ENCODE measurements at places on chromosomes 5 and 9.
A peak's percentile ranks its signal among the peaks of the same experiment; 100 is the strongest.

DNA sequence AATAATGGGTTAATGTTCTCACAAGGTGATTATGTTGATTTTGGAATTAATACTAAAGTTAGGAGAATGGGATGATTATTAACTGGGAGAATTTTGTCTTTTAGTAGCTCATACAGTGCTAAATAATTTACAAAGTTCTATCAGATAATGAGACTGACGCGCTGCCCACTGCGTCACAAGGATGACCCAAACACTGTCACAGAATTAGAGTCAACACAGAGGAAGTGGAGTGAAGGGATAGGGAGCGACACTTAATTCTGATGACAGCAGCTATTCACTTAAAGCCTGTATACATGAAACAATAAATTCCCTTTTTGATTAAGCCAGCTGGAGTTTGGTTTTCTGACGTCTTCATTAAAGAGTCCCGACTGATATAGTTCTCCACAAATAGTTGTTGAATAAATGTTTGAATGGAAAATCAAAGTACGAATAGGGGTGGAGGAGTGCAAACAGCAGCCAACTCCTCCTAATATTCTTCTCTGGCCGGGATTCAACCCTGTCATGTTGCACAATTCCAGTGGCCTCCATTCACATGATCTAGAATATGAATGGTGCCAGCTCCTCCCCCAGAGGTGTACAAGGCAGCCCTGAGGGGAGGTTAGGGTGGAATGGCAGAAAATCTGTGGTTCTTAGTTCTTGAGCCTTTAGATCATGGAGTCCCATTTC, 140.3 kb downstream of the PCSK1 start:
- DNase-seq, result no peak

- DNase-seq, result no peak
Measured at GRCh38 chr5:2109566-2109965, 226.8 kb upstream of the IRX4 start.

DNA sequence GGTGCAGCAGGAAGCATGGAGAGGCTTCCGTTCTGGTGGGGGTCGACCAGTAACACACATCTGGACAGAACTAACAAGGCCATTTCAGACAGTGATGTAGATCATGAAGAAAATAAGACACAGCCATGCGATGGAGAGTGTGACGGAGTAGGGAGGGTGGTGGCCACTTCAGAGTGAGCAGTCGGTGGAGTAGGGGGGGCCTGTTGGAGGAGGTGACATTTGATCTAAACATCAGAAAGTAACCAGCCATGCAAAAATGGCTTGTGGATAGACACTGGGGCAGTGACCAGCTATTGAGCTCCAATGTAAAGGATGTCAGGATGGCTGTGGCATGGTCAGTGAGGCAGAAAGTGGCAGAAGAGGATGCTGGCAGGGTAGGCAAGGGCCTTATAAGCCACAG, 65.9 kb downstream of the PPARGC1B start:
- DNase-seq, result no peak

- DNase-seq, result peak; percentile 84
Measured at GRCh38 chr5:143355710-143356109, 47.8 kb downstream of the NR3C1 start.

DNA sequence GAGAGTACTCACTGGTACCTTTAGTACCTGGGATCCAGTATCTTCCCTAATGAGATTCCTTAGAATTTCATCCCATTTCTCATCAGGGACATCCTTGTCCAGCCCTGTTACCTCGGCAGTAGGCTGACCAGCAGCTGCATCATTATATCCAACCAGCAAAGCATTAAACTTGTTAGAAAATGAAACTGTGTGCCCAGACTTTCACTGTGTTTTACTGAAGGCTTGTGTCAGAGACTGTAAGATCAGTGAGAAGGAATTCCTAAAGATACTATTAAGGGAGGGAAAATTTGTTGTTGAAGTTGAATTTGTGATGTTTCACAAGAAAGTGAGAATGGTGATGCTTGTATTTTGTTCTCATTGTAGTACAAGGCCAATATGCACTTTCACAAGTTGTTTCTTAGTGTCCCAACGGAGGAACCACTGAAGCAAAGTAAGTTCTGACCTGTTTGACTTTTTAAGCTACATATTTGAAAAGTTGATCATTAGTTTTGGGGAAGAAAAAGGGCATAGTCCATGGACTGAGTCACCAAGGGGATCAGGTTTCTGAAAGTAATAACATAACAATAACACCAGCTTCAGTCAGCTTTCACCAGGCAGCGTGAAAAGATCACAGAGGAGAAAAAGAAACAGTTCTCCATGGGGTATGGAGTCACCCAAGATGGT, 48.8 kb downstream of the GRAMD2B start:
- DNase-seq, result no peak

- DNase-seq, result no peak
Measured at GRCh38 chr5:5537426-5537825, 114.9 kb downstream of the ICE1 start.

DNA sequence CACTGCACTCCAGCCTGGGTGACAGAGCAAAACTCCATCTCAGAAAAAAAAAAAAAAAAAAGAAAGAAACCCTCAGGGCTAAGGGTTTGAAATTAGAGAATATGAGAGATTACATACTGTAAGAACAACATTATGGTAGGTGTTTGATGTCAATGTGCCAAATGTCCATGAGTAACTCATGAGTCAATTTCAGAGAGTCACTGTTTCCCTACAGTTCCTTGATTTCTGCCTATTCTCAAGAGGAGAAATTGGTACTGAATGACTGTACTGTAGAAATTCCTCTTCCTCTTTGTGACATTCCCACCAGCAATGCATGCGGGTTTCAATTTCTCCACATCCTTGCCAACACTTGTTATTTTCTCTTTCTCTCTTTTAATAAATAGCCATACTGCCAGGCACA, 35.2 kb downstream of the MARVELD2 start:
- DNase-seq, result peak; percentile 42

DNA sequence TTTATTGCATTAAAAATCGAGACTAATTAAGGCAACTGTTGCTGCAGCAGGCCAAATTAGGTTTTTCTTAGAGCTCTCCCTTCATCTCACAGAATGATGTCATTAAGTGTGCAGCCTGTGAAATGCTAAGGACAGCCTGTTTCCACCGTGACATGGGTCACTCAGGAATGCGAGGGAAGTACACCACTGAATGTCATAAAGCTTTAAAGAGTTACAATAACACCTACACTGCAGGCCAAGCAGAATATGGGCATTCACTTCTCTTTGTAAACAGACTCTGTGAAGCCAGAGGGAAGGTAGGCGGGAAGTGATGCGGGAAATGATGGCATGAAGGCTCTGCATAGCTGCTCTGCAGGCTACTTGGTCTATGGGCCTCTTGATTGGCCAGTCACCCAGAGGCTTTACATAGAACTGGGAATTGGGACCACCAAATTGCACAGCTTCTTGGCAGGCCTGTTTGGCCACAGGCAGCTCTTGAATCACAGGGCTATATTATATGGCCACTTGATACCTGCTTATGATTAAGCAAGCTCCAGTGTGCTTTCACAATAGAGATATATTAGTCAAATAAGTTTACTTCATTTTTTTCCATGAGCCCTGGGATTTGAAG, 28.4 kb upstream of the AOPEP start:
- DNase-seq, result no peak

DNA sequence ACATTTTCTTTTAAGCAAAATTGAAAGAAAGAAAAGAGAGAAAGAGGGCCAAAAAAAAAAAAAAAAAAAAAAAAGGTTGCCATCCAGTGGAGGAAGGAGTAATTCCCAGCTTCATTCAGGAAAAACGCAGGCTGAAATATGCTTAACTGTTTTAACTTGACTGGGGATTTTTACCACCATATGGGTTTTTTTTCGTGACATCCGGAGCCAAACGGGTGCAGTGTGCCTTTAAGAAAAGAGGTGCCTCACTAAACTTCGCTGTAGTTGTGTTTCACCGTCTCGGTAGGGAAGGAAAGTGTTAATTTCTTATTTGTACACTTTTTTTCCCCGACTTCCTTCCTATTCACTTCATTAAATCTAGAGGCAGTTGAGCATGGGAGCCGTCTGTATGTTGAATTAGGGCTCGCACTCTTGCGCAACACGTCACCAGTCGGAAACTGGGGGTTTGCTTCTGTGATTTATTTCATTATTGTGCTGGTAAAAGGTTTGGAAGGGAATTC, 143.0 kb downstream of the SMARCA2 start:
- DNase-seq, result no peak

- no peak for DNase-seq
Measured at GRCh38 chr5:133687212-133688061, 75.1 kb upstream of the FSTL4 start.

- DNase-seq, result no peak
Measured at GRCh38 chr9:15306068-15306756, 804 bp downstream of the TTC39B start.

DNA sequence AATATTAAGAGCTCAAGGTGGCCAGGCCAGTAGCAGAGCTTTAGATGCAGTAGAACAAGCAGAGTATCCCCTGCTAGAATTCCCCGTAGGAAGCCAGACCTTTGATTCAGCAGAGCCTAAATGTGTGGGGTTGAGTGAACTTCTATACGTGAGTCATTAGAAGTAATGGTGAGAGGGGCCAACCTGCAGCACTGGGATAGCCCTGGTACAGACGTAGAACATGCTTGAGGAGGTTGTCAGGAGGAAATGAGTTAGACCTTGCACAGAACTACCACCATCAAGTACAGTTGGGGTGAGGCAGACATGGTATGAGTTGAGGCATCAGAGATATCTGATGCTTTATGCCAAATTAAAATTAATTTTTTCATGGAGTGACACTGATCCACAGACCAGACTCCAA, 42.0 kb downstream of the PDCD1LG2 start:
- DNase-seq, result no peak

DNA sequence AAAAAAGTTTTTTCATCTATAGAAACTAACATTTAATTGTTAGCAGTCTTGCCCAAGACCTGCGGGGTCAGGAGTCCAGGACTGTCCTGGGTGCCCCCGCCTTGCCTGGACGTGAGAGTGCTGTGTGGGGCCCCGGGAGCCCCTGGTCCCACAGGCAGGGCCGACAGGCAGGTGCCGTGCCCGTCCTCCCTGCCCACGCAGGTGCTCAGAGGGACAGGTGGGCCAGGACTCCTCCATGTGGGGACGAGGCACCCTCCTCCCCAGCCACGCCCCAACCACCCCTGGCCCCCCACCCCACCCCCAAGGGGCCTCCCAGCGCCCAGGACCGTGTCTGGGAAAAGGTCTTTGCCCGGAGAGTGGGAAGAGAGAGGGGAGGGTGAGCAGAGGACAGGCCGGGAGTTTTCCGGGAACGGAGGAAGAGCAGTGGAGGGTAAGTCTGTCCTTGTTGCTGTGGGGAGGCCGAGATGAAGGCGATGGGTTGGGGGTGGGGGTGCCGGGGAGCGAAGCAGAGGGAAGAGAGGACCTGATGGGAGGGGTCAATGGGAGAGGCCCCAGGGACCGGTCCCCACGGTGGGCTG, 2.7 kb upstream of the LCN12 start:
- no peak for DNase-seq

DNA sequence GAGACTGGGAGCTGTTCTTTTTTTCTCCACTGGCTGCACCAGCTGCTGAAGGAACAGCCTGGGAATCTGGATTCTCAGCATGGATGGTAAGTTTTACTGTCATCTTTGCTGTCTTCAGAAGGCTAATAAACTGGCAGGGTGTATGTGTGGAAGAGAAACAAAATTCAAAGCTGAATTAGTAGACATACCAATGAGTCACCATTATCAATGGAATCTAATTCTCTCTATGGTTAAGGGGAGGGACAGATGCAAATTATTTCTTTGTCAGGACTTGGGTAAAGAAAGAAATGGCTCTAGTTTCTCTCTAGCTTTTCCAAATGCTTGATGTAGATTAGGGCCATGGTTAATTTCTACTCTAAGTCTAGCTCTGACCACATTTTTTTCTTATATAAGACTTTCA, 154.2 kb downstream of the MPDZ start:
- no peak for DNase-seq

DNA sequence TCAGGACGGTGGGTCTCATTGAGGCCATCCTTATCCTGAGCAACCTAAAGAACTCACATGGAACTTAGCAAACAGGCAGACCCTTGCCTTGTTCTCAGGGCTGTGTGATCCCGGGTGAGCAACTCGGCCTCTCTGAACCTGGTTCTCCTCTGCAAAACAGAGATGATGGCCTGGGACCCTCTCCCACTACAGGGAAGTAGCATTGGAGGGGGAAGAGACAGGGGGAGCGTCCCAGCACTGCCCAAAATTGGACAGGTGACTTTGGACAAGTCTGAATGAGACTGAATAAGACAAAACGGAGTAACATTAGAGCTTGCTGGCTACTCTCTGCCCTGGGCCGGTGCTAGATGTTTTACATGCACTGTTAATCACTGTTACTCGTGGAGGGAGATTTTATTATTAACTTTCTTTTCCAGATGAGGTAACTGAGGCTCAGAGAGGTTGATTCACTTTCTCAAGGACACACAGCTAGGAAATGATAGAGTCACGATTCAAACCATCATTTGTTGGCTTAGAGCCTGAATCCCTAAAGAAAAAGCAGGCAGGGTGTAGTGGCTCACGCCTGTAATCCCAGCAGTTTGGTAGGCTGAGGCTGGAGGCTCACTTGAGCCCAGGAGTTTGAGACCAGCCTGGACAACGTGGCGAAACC, 136.4 kb downstream of the C9orf50 start:
- DNase-seq, result no peak

- no peak for DNase-seq
Measured at GRCh38 chr5:54902791-54903473, 82.5 kb downstream of the ESM1 start.

DNA sequence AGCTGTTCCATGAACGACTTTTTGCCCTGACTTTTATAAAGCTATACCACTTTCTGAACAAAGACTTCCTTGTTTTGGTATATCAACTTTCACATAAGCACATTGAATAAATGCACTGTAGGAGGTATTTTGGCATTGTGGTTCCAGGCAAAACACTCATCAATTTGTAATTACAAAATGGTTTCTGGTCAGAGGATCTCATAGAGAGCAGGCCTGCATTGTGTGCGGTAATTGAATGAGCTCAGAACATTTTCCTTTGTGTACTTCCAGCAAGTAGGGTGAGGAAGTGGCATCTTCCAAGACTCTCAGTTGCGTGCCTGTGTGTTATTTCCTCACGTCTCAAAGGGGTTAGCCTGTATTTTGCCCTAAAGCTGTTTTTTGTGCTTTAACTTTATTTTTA, 89.2 kb downstream of the PDE6A start:
- no peak for DNase-seq

GRCh38 chr9:114131808-114132549, 23.4 kb upstream of the COL27A1 start:
- DNase-seq, result no peak

- no peak for DNase-seq
Measured at GRCh38 chr5:74482990-74483389, 157.5 kb downstream of the ENC1 start.

GRCh38 chr5:172322028-172322965, 38.7 kb upstream of the UBTD2 start:
- no peak for DNase-seq

DNA sequence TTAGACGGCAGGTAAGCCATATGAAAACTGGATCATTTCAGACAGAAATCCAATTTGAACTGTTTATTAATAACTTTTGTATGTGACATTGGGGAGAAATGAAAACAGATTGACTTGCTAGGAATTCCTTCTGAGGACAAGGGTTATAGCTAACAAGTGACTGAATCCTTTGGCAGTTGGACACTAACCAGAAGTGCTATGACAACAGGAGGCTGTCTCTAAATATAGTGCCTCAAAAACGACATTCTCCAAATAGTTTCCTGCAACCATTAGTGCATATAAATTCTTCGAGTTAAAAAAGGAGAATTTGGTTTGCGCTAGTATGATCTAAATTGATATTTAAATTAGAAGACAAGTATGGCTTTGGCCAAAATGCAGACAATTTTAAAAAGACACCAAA, 338.6 kb downstream of the PTPRD start:
- DNase-seq, result no peak
